ENCODE measurements at places on chromosomes 4 and X. TPM values are rescaled to one million over a fixed set of nuclear protein-coding genes. Genes with fewer than 3 reads are reported as not detected.

The TCP11X2 gene
- 1.6 TPM for total RNA-seq

The H2AZ1 gene
- 802 TPM for total RNA-seq

The FAM9B gene
- not detected for total RNA-seq

DNA sequence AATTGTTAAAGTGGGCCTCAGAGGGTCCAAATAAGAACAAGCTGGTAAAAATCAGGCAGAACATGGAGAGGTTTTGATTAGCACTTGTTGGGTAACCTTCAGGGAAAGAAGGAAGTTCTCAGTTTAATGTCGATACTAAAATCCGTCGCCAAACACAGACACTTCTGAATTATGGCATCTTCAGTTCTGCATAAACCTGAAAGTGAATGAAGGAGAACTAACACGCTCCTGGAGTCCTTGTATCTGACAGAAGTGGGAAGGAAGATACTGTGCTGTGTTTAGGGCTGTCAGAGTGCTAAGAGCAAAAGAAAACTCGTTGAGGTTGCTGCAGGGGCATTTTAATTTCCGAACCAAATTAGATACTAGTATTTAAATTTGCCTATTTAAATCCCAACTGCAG, 106.2 kb downstream of the TMA16 start:
- DNase-seq = no peak
- no peaks in the 10 kb centered on the region for H3K36me3 ChIP-seq
- H3K27ac ChIP-seq = no peak overlapping the region

GRCh38 chr4:186486172-186486571, 69.2 kb downstream of the MTNR1A start:
- no peaks in the 10 kb centered on the region for H3K4me1 ChIP-seq
- no peak overlapping the region for H3K27ac ChIP-seq
- no peak overlapping the region for H3K4me3 ChIP-seq
- no peaks in the 10 kb centered on the region for H3K36me3 ChIP-seq

GRCh38 chr4:125750828-125751466, 436.2 kb downstream of the FAT4 start:
- H3K4me1 ChIP-seq = no peaks in the 10 kb centered on the region
- peak; percentile 80 for DNase-seq
- H3K27me3 ChIP-seq = no peaks in the 10 kb centered on the region
- H3K4me3 ChIP-seq = no peak overlapping the region

- no peaks in the 10 kb centered on the region for H3K4me1 ChIP-seq
- H3K4me3 ChIP-seq = no peak overlapping the region
- no peaks in the 10 kb centered on the region for H3K36me3 ChIP-seq
- no peak overlapping the region for H3K27ac ChIP-seq
Observed at GRCh38 chr4:78951862-78952472, 12.7 kb upstream of the PAQR3 start.

DNA sequence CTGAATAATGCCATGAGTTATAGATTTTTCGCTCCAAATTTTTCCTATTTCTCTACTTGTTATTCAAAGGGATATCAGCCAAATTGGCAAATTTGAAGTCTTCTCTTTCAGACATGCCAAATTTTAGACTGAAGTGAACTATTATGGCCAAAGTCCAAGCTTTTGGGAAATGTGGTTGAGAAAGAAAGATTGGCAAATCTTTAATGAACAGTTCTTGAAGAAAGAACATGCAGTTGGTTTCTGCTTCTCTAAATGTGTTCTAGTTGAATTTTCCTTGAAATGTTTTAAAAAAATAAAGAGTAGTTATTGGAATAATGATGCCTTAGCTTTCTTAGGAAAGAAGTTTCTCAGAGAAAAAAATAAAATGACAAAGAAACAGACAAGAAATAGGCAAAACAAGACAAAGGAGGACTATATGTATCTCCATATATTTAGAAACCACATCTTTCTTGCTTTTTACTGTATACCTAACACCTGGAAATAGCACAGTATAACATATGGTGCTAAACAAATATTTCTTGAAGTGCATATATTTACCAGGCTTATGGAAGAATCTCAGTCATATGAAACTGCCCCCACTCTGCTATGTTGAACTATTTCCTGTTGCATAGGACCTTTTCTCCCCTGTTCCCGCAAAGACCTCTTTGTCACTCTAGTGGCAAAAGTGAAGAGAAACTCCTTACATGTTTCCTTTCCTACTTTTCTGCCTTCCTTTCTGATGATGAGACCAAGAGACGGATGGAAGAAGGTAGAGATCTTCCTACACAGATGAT, 250.0 kb downstream of the ARHGAP24 start:
- no peaks in the 10 kb centered on the region for H3K4me1 ChIP-seq
- no peak overlapping the region for H3K27ac ChIP-seq
- H3K27me3 ChIP-seq = no peaks in the 10 kb centered on the region
- DNase-seq = no peak
- no peaks in the 10 kb centered on the region for H3K36me3 ChIP-seq

DNA sequence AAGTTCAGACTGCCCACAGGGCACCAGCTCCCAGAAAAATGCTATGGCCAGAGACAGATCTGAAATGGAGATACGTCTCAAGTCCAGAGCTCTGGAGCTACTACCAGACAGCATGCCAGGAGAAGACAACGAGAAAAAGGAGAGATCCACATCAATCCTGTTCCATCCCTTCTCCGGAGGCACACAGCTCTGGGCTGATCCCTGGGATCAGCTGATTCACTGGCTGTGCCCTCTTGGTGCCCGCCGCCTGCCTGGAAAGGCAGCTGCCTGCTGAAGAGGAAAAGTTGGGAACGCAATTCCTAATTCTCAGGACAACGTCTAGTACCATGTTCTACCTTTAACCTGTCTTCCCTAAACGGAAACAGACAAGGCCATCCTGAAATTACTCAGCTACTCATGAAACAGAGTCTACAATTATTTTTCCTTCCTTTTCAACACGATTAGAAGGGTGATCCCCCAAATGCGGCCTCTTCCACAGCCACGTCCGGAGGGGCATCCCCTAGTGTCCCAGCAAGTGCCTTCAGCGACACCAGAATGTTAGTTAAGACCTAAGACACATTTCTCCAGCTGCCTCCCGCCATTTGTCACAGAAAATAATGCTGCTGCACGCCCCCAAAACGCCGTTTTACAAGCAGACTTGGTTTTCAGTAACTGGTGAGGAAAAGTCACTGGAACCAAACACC, 2.4 kb downstream of the ZFYVE28 start:
- H3K4me3 ChIP-seq = peak overlapping the region; percentile 71
- no peaks in the 10 kb centered on the region for H3K36me3 ChIP-seq
- peaks cover 68% of the 10 kb centered on the region for H3K27me3 ChIP-seq
- no peak for DNase-seq

DNA sequence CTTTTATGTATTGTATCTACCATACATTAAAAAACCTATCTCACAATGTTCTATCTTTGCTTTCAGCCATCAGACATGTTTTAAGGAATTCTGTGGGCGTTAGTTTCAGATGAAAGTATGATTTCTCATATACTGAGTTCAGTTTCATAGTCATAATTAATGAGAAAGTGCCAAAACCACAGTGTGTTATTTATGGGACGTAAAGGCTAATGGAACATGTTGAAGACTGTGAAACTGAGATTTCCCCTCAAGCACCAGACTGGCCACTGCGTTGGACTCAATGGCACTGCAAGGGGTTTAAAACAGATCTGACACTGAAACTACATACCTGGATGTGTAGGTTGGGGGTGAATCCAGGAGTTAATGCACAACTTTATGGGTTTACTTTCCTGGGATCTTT, 32.0 kb downstream of the F8 start:
- no peak overlapping the region for H3K4me3 ChIP-seq
- no peak for DNase-seq
- no peaks in the 10 kb centered on the region for H3K27me3 ChIP-seq
- 0 out of 2 replicates have a peak, but pooled peaks cover 5% of the 10 kb centered on the region for H3K4me1 ChIP-seq
- no peak overlapping the region for H3K27ac ChIP-seq
- no peaks in the 10 kb centered on the region for H3K36me3 ChIP-seq

GRCh38 chr4:37675587-37676290, 10.4 kb downstream of the RELL1 start:
- H3K4me1 ChIP-seq = 0 out of 2 replicates have a peak, but pooled peaks cover 20% of the 10 kb centered on the region
- no peaks in the 10 kb centered on the region for H3K27me3 ChIP-seq
- no peak overlapping the region for H3K4me3 ChIP-seq
- DNase-seq = no peak

- H3K4me1 ChIP-seq = no peaks in the 10 kb centered on the region
- H3K27ac ChIP-seq = no peak overlapping the region
- H3K27me3 ChIP-seq = no peaks in the 10 kb centered on the region
- H3K4me3 ChIP-seq = no peak overlapping the region
- H3K36me3 ChIP-seq = no peaks in the 10 kb centered on the region
- no peak for DNase-seq
Observed at GRCh38 chrX:136586386-136586785, 54.4 kb downstream of the VGLL1 start.

- H3K36me3 ChIP-seq = no peaks in the 10 kb centered on the region
- DNase-seq = no peak
- no peaks in the 10 kb centered on the region for H3K4me1 ChIP-seq
- no peak overlapping the region for H3K4me3 ChIP-seq
Observed at GRCh38 chr4:131547506-131547981, 1601.5 kb upstream of the PCDH10 start.

DNA sequence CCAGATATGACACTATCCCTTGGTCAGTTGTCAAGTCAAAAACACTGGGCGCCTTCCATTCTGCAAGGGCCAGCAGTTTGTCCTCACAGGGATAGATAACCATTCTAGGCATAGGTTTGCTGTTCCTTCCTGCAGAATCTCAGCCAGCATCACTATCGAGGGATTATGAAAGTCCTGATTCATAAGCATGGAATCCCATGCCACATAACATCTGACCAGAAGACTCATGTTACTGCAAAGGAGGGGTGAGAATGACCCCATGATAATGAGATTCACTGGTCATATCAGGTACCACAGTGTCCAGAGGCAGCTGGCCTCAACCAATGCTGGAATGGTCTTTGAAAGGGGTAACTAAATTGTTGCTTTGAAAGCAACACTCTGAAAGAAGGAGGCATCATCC, 84.7 kb downstream of the OTC start:
- H3K36me3 ChIP-seq = no peaks in the 10 kb centered on the region
- no peaks in the 10 kb centered on the region for H3K27me3 ChIP-seq
- H3K4me1 ChIP-seq = no peaks in the 10 kb centered on the region
- H3K27ac ChIP-seq = no peak overlapping the region
- H3K4me3 ChIP-seq = no peak overlapping the region

DNA sequence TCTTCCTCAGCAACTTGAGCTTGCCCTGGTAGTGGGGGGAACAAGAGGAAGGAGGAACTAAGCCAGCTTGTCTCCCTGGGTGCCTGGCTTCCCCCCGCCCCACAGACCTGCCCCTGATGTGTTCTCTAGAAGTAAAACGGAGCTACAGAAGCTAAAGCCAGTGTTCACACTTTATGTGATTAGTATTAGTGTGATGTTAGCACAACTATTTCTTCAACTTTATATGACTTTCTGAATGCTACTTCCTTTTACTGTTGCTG, 10.7 kb downstream of the RGS12 start:
- H3K36me3 ChIP-seq = no peaks in the 10 kb centered on the region
- H3K27ac ChIP-seq = no peak overlapping the region
- H3K4me1 ChIP-seq = peaks cover 6% of the 10 kb centered on the region

DNA sequence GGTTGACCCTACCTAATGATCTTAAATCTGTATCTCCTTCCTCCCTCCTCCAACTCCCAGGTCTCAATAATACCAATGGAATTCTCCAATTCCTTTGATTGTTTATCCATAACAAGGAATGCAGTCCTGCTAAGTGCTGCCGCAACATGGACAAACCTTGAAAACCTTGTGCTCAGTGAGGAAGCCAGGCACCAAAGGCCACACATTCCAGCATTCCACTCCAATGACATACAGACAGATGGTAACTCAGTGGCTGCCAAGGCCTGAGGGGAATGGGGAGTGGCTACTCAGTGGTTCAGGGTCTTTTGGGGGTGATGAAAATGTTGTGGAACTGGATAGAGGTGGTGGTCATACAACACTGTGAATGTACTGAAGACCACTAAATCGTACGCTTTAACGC, 10.4 kb downstream of the HAUS7 start:
- no peaks in the 10 kb centered on the region for H3K4me1 ChIP-seq
- no peaks in the 10 kb centered on the region for H3K36me3 ChIP-seq
- DNase-seq = no peak
- H3K4me3 ChIP-seq = no peak overlapping the region
- H3K27me3 ChIP-seq = no peaks in the 10 kb centered on the region
- no peak overlapping the region for H3K27ac ChIP-seq

GRCh38 chrX:117607561-117607960, 509.0 kb downstream of the KLHL13 start:
- no peaks in the 10 kb centered on the region for H3K36me3 ChIP-seq
- DNase-seq = no peak
- H3K27me3 ChIP-seq = no peaks in the 10 kb centered on the region
- no peak overlapping the region for H3K4me3 ChIP-seq

GRCh38 chr4:120156120-120156718, 89.6 kb upstream of the MAD2L1 start:
- no peaks in the 10 kb centered on the region for H3K36me3 ChIP-seq
- H3K4me1 ChIP-seq = peaks cover 12% of the 10 kb centered on the region
- no peak overlapping the region for H3K27ac ChIP-seq
- DNase-seq = peak; percentile 83
- H3K4me3 ChIP-seq = no peak overlapping the region
- no peaks in the 10 kb centered on the region for H3K27me3 ChIP-seq

DNA sequence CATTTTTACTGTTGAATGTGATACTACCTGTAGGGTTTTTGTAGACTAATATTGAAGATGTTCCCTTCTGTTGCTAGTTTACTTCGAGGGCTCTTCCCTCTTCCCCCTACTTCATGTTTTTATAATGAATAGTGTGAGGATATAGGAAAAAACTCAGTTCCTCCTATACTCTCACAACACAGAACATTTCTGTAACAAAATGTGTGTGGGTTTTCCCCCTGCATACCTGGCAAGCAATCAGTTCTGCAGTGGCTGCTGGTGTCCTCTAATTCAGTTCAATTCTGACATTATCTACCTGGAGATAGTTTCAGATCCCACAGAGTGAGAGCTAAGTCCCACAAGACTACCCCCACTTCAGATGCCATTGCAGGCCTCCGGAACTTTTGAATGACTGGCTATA, 107.9 kb downstream of the KDM6A start:
- H3K27me3 ChIP-seq = no peaks in the 10 kb centered on the region
- H3K27ac ChIP-seq = no peak overlapping the region
- H3K4me1 ChIP-seq = no peaks in the 10 kb centered on the region
- no peak for DNase-seq
- no peak overlapping the region for H3K4me3 ChIP-seq

All from GM23338 (cell line).